ENCODE measurements at places on chromosomes 2 and 18.
A peak's percentile ranks its signal among the peaks of the same experiment; 100 is the strongest.

DNA sequence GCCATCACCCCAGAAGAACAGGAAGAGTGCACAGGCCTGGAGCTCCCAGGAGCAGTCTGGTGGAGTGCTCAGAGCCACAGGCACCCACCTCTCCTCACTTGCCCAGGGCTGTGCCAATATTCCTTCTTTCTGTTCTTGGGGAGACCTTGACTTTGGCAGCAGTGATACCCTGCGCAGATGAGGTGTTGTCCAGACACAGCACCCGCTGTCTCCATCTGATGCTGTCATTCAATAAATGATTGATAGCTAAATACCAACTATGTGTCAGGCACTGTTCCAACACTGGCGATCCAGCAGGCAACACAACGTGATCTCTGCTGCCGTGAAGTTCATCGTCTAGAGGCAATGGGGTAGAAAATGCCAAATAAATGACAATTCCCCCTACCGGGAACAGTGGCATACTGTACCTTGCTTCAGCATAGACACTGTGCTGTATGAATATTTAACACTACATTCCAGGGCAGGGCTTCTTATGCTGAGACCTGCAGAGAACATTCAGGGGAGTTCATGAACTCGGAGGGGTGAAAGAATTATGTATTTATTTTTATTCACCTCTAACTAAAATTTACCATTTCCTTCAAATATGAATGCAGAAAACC, 320.5 kb upstream of the NCKAP5 start:
- peak; percentile 89 for DNase-seq

GRCh38 chr2:853203-853870, 97.3 kb upstream of the SNTG2 start:
- no peak for DNase-seq

DNA sequence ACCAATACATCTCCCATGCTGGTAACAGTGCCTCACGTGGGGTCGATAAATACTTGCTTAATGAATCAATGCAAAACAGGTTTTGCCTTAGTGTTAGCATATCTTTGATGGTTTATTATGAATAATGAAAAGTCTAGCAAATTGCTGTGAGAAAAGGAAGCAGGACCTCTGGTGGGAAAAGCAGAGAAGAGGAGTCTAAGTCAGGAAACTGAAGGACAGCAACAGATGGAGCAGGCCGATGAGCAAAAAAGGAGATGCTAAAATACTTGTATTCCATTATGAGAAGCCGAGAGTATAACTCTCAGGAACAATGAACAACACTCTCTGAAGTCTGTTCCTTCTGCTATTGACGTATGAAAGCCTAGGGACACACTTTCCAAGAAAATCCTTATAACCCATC, 555.2 kb upstream of the KLHL29 start:
- DNase-seq = no peak

GRCh38 chr2:175577368-175577970, 396.0 kb upstream of the ATP5MC3 start:
- peak; percentile 66 for DNase-seq

Data from esophagus muscularis mucosa (tissue), 4 donors.